ENCODE measurements at places on chromosomes 3 and 15.

DNA sequence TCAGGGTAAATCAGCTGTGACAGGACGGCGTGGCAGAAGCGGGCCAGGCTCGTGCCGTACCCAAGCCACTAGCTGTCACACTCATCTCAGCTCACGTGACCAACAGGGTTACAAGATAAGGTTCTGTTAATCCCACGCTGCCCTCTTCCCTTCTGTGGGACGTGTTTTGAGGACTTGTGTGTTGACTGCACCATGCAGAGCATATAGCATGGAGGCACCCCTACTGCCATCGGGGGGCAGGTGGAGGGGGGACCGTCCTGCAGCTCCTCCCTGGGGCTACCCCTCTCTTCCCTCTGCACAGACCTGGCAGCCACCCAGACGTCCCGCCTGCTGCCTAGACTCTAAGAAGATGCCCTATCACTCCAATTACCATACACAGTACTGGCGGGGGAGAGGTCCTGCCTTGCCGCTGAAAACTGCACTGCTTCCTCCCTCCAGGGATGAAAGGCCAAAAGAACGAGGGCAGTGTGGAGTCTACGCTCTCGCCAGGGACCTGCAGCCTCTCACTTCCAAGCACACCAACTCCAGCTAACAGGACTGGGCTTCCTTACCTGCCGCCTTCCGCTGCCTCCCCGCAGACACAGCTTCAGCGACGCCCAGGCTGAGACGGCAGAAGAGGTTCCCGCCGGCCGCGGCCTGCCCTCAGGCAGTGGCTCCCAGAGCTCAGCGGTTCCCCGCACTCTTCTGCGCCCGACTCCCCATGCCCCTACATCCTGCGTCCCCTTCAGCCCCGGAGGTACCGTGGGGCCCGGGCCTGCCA, at the start of gene TNK2:
TNK2 (minus strand) TSS at position 618 of the 760 bp plus-strand sequence. CDS start 19,963 bp downstream, outside the sequence.
- no peak for DNase-seq

- no peak for DNase-seq
These were observed 32.2 kb downstream of the CD276 start for GRCh38 chr15:73716417-73716816.

- no peak for DNase-seq
These were observed 6.9 kb upstream of the FOXB1 start for GRCh38 chr15:59997070-59997701.

DNA sequence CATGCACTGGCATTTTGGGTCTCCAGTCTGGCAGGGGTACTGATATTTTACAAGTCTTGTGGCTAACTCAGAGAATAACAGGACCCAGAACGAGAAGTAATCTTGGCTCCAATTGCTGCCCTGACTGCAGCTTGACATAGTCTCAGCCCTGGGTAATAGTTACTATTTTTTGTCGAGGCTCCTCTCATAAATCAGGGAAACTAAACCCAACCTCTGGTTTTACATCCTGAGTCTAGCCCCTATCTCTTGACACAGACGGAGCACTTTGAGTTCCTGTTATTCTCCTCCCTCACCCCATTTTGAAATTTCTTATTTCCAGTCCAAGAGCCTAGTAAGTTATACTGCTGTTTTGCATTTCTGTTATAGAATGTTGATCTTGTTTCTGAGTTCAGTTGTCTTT, 276.1 kb upstream of the GOLIM4 start:
- no peak for DNase-seq

GRCh38 chr3:52194485-52195290, 3.3 kb upstream of the ALAS1 start:
- DNase-seq, result peak; percentile 67

- DNase-seq, result peak; percentile 4
These were observed 164.0 kb downstream of the IL20RB start for GRCh38 chr3:137121704-137122314.

DNA sequence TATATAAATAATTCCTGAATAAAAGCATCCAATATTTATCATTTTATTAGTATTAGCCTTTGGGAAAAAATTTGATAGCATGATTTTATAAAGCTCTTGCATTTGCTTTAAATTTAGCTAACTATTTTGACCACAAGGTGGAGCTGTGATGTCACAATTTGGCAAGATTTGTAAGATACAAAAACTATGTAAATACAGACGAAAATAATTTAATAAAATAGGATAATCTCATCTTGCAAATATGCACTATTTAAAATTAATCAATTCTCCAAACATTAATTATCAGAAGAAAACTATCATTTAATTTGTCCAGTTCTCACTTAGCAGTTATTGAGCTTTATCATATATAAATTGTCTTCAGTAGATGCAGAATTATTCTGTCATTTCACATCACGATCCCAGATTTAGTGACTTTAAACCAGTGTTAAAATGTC, 95.4 kb downstream of the PLOD2 start:
- peak; percentile 48 for DNase-seq

- no peak for DNase-seq
These were observed 85.4 kb downstream of the SLC6A11 start for GRCh38 chr3:10901296-10901945.

DNA sequence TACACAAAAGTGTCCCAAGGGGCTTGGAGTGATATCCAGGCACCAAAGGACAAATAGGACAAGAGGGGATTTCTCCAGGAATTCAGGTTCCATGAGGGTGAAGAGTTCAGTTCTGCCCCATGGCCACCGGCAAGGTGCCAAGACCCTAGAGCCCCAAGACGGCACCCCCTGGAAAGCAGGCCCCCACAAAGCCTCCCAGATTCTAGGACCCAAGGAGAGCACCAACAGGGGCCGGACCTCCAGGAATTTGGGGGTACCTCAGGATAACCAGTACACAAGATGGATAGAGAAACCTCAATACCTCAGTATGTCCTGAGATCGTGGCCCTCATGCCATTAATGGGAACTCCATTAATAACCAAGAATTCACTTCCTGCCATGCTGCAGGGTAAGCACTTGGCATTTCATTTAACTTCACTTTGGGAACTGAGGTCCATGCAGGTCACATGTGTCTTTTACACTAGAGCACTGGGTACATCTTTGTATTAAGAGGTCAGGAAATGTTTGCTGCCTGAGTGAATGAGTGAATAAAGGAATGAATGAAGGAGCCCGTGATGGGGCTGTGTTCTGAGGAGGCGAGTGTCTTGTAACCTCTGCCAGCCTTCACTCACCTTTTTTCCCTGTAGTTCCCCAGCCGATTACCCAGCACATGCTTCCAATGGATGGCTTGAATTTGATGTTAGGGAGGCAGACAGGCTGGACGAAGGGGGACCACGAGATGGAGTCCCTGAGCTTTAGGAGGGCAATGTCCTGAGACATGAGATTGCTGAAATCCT, 15.5 kb upstream of the PRSS50 start:
- DNase-seq, result no peak

- no peak for DNase-seq
These were observed 254.4 kb upstream of the ARRDC4 start for GRCh38 chr15:97706059-97706458.

DNA sequence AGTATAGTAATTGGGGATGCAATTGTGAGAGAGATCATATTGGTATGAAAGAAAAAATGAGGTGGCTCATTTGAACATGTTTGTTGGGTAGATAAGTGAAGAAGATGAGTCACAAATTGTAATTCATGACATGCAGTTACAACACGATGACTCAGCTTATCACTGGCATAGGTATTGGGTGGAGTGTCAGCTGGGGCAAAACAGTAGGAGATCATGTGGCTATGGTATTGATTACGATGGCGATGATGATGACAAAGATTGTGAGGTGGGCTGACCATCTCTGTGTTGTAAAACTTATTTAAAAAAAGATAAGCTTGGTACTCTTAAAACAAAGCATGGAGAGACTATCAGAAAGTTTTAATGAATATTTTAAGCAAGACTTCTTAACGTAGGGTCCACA, 11.6 kb upstream of the DPH6 start:
- peak; percentile 66 for DNase-seq

DNA sequence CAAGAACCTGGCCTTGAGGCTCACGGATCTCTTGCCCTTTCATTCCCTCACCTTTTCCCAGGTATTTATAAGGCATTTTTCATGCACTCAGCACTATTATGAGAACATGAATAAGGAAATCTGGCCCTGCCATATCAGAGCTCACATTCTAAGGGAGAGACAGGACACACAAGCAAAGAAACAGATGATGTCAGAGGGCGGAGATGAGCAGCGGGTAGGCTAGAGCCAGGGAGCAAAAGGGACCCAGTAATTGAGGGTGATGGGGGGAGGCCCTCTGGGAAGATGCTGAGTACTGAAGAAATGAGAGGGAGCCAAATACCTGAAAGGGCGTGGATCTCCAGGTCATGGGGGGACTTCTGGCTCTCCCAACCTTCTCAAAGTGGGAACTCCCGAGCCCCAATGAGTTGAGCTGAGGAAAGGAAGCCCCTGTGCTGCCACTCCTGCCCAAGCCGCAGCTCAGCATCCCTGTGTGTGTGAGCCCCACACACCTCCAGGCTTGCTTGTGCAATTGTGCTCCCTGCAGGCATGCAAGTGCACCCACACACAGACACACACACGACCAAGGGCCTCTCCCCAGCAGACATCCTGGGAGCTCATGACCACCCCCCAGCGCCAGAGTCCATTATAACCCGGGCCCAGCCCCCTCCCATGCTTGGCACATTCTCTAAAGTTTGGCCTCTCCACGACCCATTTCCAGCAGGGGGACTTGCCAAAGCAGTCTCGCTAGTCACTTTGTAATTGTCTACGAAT, 81.4 kb upstream of the PXYLP1 start:
- DNase-seq, result no peak

GRCh38 chr3:10376353-10376752, 55.4 kb upstream of the SEC13 start:
- DNase-seq, result no peak

- DNase-seq, result no peak
These were observed 6.5 kb upstream of the VPS8 start for GRCh38 chr3:184805351-184806038.

GRCh38 chr3:104735691-104736090, 631.0 kb upstream of the ALCAM start:
- no peak for DNase-seq

GRCh38 chr3:133881939-133882825, 13.5 kb downstream of the RAB6B start:
- DNase-seq, result no peak

GRCh38 chr3:192825657-192826200, 91.9 kb downstream of the MB21D2 start:
- no peak for DNase-seq

- DNase-seq, result no peak
These were observed 196.3 kb upstream of the ALCAM start for GRCh38 chr3:105170423-105170822.

- DNase-seq, result peak; percentile 15
These were observed 405.9 kb downstream of the ROBO1 start for GRCh38 chr3:79361748-79362378.

DNA sequence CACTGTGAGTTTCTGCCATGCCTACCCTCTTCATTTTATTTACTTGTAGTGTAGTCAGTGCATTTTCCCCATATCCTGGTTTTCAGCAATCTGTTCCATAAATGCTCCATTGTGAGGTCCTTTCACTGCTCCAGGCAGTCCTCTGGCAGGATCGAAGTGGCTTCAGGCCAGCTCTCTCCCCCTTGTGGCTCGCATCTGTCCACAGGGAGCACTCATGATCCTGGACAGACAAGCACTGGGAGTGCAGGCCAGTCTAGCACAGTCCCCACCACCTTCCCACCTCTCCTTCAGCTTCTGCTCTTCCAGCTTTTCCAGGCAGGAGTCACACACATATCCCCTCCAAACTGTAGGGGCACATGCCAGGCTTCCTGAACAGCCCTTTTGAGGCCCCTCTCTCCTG, 173.6 kb downstream of the PPM1L start:
- no peak for DNase-seq

DNA sequence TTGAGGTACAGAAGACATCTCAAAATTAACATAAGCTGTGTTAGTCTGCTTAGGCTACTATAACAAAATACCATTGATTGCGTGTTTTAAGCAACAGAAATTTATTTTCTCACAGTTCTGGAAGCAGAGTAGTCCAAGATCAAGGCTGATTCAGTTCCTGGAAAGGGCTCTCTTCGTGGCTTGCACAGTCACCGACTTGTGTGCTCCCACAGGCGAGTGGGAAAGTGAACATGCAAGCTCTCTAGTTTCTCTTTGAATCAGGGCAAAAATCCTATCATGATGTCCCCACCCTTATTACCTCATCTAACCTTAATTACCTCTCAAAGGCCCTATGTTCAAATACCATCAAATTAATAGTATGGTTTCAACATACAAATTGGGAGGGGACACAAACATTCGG, 505.9 kb downstream of the ZIC1 start:
- DNase-seq, result no peak

GRCh38 chr15:70327856-70328678, 230.3 kb upstream of the TLE3 start:
- DNase-seq, result peak; percentile 30

DNA sequence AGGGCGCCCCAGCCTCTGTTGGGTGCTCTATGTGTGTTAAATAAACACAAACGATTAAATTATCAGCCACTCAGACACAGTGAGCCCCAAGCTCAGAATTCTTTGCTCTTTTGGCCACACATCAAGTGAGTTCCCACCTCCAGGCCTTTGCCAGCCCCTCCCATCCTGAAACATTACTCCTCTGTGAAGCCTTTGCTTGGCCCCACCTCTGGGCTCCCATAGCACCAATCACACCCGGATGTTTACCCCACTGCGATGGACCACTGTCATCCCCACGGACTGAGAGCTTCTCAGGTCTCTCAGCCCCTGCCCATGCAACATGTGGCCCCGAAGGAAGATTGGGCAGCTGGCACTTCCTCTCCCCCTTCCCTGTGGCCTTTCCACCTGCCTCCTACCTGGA, 85.1 kb downstream of the NUP210 start:
- DNase-seq, result no peak

GRCh38 chr3:57064001-57064400, 3.5 kb downstream of the SPATA12 start:
- DNase-seq, result no peak

DNA sequence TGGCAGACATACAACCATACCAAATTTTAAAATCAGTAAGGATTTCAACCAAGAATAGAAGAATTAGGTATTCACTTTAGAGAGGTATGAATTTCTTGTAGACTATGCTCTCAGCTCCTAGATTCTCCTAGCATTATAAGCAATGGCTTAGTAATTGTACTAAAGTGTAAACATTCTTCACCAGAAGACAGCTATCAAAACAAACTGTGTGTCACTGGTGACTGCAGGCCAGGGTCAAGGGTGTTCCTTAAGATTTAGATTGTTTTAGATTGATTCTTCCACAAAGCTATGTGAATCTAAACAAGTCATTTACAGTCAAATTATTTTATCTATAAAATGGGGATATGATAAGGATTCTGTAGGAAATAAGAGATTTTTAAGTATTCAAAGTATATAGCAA, 23.1 kb upstream of the GP5 start:
- DNase-seq, result peak; percentile 30

DNA sequence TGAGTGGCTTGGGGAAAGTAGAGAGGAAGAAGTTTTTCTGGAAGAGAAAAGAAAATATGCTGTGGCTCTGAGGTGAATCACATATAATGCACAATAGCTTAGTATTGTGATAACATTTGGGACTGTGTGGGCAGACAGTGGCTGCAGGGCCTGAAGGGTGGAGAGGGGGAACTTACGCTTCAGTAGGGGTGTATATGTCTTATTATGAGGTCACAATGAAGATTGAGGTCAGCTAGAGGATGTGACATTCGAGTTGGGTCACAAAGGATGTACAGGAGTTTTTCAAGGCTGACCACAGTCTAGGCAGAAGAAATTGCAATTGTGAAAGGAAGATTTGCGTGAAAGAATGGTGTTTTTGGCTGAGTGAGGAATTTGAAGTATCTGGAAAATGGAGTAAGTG, 414.8 kb downstream of the LPP start:
- DNase-seq, result no peak

- no peak for DNase-seq
These were observed 31.5 kb upstream of the ADAMTS17 start for GRCh38 chr15:100373120-100373896.

- DNase-seq, result no peak
These were observed 22.7 kb downstream of the KLHL6 start for GRCh38 chr3:183532620-183533411.

GRCh38 chr3:36846406-36846805, 82.1 kb upstream of the DCLK3 start:
- DNase-seq, result no peak

All from AG04450 (cell line).